Fibroblast of lung (primary cell): ENCODE measurements at places on chromosomes 5 and 9.

DNA sequence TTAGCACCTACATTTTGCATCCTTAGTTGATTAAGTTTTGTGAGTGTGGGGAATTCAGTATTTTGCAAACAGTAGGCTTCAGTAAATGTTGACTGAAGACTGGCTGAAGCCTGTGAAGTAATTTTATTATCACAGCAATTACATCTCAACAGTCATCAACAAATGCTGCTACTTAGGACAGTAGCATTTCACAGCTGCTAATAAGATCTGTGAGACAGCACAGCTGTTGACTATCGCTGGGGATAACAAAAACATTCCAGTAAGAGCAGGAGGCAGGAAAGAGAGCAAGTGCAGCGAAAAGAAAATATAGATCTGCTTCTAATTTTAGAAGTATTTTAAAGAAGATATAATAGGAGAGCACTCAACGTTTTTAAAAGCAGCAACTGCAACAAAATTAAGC is 117.3 kb upstream of the FGF10 start:
- DNase-seq, result no peak

- peak; percentile 37 for DNase-seq
These were observed 86.5 kb upstream of the TNFAIP8 start for GRCh38 chr5:119269061-119269944.

- DNase-seq, result no peak
These were observed 33.0 kb upstream of the WHRN start for GRCh38 chr9:114538241-114538640.

DNA sequence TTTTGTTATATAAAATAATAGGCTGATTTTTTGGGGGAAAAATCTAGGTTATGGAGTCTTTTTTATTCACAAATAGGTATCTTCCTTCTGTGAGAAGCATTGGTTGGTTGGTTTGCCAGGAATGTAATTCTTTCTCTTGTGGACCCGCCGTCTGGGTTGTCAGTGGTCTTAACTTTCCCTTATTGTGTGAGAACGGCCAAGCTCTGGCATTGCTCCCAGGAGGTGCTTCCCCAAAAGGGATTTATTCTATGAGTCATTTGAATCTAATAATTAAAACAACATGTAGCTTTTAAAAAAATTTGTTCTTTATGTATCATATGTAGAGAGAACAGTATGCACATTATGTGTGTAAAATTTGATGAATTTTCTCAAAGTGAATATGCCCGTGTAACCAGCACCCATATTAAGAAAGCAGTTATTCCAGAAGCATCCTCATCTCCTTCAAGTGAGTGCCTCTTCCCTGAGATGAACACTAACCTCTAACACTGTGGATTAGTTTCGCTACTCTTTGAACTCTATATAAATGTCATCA is 114.4 kb downstream of the MAST4 start:
- peak; percentile 47 for DNase-seq

DNA sequence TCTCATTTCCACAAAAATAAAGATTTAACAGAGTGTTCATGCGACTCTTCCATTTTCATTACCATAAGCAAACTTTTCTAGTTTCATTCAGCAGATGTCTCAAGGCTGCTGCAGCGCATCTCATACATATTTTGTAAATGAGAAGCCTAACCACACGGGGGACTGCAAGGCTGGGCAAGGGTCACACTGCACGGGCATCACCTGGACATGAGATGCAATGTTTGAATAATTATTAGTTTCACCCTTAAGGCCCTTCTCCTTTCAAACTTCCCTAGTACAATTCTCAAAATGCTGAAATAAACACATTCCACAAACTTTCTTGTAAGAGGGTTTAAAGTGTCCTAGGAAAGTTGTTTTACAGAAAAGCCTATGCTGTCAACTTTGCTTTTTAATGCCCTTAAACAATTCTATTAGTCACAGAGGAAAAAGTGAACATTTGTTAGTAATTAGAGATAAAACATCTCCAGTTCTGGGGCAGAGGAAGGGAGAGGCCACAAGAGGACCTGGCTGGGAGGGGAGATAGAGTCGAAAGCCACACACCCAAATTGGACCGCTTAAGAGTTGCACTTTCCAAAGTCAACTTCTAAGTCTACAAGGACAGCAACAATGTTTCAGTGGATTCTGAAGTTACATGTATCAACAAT is 1.3 kb downstream of the DENND1A start:
- peak; percentile 39 for DNase-seq

- no peak for DNase-seq
These were observed 162.4 kb downstream of the ESM1 start for GRCh38 chr5:54823006-54823405.

- no peak for DNase-seq
These were observed 1768.9 kb upstream of the CDH9 start for GRCh38 chr5:28807195-28807729.

DNA sequence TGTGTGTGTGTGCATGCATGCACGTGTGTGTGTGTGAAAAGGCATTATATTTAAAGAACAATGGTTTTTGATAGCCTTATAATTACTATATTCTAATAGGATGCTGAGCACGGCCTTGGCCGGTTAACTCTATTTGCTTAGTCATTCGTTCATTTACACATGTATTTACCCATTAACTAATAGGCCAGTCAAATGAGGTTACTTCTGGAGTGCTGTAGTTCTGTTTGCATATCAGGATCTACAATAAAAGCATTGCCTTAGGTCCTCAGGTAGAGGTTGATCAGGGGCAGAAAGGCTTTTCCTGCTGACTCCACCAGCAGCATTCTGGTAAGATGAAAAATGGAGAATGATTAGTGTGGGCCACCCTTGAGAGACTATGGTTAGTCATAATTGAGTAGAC is 219.0 kb downstream of the COMMD10 start:
- DNase-seq, result no peak

DNA sequence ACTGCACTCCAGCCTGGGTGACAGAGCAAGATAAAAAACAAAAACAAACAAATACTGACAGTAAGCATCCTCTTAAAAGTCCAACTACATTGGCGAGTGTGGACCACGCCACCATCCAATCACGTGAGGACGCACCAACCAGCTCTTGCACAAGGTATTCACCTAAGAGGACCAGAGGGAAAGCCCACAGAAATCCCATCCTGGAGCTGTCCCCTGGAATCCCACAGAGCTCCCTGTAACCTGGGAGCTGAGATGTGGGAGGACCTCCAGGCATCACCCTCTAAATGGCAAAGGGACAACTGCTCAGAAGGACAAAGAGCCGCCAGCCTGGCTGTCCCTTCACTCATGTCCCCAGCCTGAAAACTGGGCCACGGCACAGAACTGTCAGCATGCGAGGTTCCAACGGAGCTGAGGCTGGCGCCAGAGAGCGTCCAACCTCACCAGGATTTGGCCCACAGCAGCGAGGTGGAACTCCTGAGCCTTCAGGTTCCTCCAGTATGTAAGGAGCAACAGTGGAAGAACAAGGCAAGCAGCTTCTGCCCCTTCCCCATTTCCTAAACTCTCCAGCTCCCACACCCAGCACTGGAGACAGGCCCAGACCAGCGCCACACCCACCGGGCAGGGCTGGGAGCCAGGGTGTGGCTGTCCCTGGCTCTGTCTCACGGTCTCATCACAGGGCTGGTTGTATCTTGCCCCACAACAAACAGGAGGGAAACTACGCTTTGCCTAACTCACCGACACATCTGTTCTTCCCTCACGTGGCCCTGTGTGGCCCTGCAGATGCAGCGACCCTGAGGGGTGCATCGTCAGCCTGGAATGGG is 15.2 kb downstream of the IPPK start:
- no peak for DNase-seq

GRCh38 chr5:150143350-150144245 is 12.0 kb downstream of the PDGFRB start:
- DNase-seq, result peak; percentile 97

DNA sequence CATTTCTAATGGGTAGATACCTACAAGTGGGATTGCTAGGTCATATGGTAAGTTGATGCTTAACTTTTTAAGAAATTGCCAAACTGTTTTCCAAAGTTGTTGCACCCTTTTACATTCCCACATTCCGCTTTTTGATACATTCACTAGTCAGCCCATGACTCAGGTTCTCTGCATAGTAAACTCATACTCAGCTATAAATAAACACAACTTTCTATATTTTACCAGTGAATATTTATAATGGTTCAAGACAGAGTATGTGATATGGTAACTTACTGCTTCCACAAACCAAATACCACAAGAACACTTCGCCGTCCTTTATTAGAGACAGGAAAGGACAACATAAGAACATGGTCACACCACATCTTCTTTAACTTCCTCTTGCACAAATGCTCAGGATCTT is 54.0 kb downstream of the PLPP1 start:
- peak; percentile 62 for DNase-seq

- DNase-seq, result peak; percentile 39
These were observed 744 bp upstream of the PPP2CA start for GRCh38 chr5:134226441-134227192.

DNA sequence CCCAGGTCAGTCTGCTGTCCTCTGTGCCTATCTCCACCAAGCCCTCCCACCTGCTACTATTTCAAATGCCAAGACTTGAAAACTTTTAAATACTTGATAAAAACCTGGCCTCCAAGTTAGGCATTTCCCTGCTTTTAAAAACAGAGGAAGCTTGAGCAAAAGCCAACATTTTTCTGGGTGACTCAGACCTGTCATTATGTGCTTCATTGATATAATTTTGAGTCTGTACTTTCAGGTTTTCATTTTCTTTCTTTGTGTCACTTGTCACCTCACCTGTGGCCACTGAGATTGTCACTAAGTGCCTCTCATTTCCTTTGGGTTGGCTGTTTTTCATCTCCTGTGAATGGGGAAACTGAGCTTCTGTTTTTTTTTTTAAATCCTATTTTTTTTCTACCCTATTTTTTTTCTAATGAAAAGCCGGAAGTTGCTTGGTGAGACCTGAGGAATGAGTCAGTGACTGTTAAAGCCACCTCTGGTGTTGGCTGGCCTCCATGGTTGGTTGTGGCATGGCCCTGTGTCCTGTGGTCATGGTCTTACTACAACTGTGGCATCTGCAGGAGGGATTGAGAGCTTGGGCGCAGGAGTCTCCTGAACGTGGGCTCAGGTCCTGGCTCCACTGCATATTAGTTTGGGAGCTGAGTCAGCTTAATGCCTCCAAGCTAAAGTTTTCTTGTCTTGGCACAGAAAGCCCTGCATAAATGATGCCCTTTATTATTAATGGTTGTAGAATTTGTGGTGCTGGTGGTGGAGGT is 56.7 kb downstream of the ARHGAP26 start:
- peak; percentile 83 for DNase-seq

- DNase-seq, result peak; percentile 13
These were observed 391.9 kb upstream of the WWC1 start for GRCh38 chr5:167899490-167900070.

- no peak for DNase-seq
These were observed 187.2 kb upstream of the ZNF462 start for GRCh38 chr9:106675780-106676179.

DNA sequence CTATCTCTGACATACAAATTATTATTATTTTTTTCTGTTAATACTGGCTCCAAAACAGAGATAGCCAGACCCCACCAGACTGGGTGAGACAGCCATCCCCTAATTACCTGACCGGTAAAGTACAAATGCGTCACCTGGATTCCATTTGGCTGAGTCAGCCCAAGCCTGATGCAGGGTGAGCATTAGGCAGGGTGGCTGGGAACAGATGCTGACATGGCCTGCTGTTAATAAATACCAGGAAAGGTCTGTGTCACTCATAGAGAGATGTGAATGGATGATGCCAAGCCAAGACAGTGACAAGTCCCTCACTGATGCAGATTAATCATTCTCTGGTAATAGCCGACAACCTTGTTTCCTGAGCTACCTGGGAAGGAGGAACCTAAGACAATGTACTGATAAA is 183.5 kb downstream of the TRIM32 start:
- DNase-seq, result no peak

DNA sequence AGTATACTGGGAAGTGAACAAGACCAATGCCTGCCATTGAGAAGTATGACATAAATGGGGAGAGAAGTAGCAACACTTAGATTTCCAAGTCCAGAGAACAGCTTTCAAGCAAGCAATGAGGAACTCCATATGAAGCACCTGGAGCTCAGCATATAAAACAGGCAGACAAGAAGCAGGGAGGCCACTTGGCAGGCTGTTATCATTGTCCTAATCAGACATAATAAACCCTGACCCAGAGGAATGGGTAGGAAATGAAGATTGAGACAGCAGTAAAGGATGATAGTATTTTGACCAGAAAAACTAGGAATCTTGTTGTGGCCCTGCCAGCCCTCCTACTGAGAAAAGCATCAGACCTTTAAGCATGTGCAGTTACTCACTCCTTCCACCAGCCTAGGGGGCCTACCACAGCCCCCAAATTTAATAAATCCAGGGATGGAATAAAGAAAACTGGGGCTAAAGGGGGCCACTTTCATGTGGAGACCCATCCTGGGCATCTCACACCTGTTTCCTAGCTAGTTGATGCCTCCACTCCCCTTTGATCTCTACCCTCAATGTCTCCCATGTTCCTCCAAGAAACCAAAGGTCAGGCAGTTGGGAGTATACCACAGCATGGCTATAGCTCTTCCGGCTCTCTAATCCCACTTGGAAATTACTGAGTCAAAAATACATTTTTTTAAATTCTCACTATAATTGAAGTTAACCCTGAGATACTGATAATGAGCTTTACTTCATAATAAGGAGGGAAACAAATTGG is 135.1 kb downstream of the SIL1 start:
- DNase-seq, result no peak

DNA sequence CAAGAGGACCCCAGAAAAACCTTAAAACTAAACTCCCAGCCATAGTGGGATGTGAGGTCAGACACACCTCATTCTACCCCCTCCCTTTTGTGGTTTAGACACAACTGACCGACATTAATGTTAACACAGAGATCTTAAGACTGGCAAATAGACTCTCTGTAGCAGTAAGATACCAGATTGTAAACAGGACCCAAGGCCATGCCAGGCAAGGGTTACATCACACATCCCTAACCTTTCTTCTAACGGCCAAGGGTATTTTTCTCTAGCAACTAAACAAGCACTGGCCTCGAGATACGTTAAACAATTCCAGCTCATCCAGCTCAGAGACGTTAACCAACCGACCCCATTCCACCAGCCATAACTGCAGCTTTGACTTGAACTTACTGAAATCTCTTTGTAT is 38.8 kb downstream of the NSUN2 start:
- no peak for DNase-seq

- no peak for DNase-seq
These were observed 339.5 kb downstream of the PDE4D start for GRCh38 chr5:59553992-59554391.

DNA sequence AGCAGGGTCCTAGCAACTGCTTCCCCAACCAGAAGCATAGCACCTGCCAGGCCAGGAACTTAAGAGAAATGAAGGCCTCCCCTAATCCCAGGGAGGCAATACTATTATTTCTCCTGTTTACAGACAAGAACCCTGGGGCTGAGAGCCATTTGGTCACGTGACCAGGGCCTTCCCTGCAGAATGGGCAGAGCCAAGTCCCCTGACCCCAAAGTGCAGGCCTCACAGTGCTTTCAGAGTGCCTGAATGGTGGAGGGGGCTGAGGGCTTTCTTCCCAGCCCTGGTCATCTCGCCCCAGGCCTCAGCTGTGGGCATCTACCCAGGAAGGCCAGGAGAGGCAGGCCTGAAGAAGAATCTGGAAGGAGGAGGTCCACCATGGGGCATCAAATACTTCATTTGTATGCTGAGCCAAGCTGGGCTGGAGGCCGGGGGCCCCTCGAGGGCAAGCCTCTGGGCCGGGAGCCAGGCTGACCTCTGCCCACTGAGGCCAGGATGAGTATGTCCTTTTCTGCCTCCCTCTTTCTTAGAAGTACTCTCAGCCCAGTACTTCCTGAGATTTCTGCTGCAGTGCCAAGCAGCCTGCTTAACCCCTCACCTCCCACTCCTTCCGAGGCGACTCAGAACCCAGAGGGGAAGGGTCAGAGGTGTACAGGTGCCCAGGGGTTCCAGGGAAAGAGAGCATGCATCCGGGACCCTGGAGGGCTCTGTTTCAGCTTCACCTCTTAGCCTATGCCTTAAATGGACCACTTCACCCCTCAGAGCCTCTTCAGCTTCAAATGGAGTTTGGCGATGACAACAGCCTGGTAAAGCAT is 18.9 kb upstream of the DUSP1 start:
- DNase-seq, result no peak
